ENCODE measurements at places on chromosomes 4 and X. TPM values are rescaled to one million over a fixed set of nuclear protein-coding genes. Genes with fewer than 3 reads are reported as not detected.

Gene ARR3
- not detected for polyA plus RNA-seq

Gene SOX3
- polyA plus RNA-seq = not detected

Gene KIT
- polyA plus RNA-seq = 0.56 TPM

Gene NPY2R
- polyA plus RNA-seq = 0.25 TPM

Gene PNMA5
- polyA plus RNA-seq = not detected

Gene CXXC4
- 0.20 TPM for polyA plus RNA-seq

Measured in aorta (tissue), 5 donors.